ENCODE measurements at places on chromosomes 13 and 19.

DNA sequence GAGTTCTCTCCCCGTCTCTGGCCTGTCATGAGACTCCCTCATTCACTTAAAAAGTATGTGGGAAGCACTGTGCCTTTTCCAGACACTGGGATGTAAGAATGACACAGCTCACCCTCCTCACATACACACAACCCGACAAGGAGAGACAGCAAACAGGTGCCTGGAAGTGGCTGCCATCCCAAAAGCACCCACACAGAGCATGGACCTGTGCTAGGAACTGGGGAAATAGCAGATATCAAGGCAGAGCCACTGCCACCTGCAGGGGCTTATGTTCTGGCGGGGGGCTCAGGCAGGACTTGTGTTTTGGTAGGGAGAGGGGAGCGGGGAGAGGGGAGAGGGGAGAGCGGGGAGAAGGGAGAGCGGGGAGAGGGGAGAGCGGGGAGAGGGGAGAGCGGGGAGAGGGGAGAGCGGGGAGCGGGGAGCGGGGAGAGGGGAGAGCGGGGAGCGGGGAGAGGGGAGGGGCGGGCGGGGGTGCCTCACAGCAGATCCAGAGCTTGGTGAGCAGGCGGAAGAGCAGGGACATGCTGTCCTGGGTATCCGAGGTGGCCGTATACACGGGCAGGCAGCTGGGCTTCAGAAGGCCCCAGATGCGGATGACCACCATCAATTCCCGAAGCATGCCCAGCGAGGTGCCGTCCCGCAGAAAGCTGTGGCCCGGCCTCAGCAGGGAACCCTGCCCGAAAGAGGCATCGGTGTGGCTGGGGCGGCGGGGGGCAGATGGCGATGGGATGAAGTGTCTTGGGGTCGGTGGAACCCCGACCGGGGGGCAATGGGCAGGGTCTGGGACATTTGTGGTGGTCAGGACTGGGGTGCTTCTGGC, 12.2 kb downstream of the CFD start:
- no peak for DNase-seq

DNA sequence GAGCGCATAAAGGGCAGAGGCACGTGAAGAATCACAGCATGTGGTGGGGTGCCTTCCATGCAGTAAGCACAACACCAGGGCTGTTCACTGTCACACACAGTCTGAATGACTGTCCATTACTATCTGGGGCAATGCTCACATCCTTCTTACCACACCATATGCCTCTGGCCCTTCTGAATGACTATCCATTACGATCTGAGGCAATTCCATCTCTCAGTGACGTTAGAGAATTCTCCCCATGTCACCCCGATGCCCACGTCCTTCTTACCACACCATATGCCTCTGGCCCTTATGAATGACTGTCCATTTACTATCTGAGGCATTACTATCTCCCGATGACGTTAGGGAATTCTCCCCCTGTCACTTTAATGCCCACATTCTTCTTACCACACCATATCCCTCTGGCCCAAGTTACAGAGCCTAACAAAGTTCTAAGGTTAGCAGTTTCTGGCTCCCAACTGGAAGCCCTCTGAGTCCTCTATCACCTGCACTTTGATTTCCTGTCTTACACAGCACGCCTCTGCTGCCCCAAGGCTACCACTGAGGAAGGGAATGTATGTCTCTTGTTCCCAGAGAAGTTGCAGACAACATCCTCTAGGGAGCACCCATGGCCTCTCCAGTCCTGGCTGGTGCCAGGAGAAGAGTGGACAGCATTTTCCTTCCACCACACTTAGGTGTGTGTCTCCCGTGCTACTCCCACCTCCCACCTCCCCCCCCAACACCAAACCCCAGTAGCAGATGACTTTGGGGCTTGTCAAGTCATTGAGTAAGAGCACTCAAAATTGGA, 154.8 kb downstream of the COG6 start:
- DNase-seq: peak; percentile 12

- DNase-seq: peak; percentile 45
Measured at GRCh38 chr13:96091164-96092117, 1.5 kb downstream of the HS6ST3 start.

GRCh38 chr19:28425046-28425931, 787.7 kb downstream of the UQCRFS1 start:
- DNase-seq: no peak

DNA sequence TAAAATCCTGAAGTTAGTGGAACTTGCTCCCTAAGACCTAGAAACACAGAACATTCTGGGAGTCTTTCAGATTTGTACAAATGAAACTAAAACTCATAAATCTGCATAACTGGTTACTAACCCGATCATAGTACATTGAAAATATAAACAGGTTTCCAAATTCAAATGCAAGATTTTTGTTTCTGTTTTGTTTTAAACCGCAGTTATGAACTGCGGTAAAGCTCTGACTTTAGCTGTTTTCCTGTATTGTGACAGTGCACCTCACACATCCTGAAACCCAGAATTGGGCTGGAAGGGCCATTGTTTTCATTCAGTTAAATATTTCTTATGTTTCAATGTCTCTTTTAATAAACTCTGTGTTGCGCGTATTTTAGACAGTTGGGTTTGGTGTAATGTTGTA, 204.7 kb downstream of the SHISA2 start:
- DNase-seq: no peak

GRCh38 chr19:11418094-11418548, 993 bp downstream of the RGL3 start:
- DNase-seq: no peak

DNA sequence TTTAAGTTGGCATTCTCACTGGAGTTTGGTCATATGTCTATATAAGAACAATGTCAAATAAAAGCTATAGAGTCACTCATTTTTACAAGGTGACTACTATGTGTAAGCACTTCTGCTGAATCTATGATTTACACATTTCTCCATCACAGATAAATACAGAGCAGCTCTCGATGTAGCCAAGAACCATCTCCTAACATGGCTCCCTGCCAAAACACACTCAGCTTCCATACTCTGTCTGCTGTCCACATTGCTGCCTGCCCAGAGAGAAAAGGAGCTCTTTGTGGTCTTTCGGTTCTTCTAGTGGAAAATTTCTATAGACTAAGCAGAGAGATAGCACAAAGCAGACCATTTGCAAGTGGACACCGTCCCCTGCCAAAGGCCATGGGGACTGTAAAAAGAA, 190.9 kb upstream of the KLF12 start:
- DNase-seq: peak; percentile 35

- DNase-seq: no peak
Measured at GRCh38 chr13:100798739-100799361, 124.3 kb upstream of the TMTC4 start.

GRCh38 chr19:2446381-2446780, 10.4 kb downstream of the LMNB2 start:
- no peak for DNase-seq

- no peak for DNase-seq
Measured at GRCh38 chr13:40207001-40207478, 459.4 kb downstream of the FOXO1 start.

Measured in T47D (cell line).